Activated CD8-positive, alpha-beta T cell treated with anti-CD3 and anti-CD28 coated beads, Interleukin-2, amount 10 ng/mL, durations not matched to agents 7 days and 5 days (primary cell): ENCODE measurements at places on chromosomes 3 and 15. TPM values are rescaled to one million over a fixed set of nuclear protein-coding genes. Genes with fewer than 3 reads are reported as not detected.

The CYFIP1 gene
- 9.3 TPM for total RNA-seq

The DNASE1L3 gene
- not detected for total RNA-seq

The CYP1A1 gene
- total RNA-seq = 4.7 TPM

The MUC4 gene
- not detected for total RNA-seq

The WDR49 gene
- total RNA-seq = not detected

The MTFMT gene
- 19.3 TPM for total RNA-seq

The COL7A1 gene
- total RNA-seq = 1.6 TPM

The ZPLD1 gene
- total RNA-seq = not detected

The GOLGA6L7 gene
- not detected for total RNA-seq

The OSBPL10 gene
- total RNA-seq = 0.53 TPM

The KLHL40 gene
- total RNA-seq = not detected

The PLCB2 gene
- total RNA-seq = 160 TPM
